Dorsolateral prefrontal cortex (tissue), 122 donors: ENCODE measurements at places on chromosomes 2 and 18.

- DNase-seq = no peak
Measured at GRCh38 chr2:67851956-67852824, 210.6 kb downstream of the C1D start.

- DNase-seq = no peak
Measured at GRCh38 chr18:12236934-12237832, 17.0 kb upstream of the CIDEA start.

DNA sequence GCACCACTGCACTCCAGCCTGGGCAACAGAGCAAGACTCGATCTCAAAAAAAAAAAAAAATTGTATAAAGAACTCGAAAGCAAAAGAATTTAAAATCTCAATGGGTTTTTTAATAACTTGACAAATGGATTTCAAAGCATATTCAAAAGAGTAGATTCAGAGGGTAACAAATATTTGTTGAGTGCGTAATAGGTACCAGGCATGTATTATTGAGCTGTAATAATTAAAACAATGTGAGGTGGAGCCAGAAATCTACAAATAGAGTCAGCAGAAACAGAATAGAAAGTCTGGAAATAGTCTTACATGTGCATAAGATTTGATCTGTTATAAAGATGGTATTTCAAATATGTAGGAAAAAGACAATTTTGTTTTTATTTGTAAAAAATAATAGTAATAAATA is 19.1 kb upstream of the RAB11FIP5 start:
- no peak for DNase-seq

GRCh38 chr2:85019121-85019520 is 48.2 kb downstream of the KCMF1 start:
- DNase-seq = no peak

GRCh38 chr2:18834341-18834740 is 245.0 kb upstream of the NT5C1B start:
- DNase-seq = no peak

DNA sequence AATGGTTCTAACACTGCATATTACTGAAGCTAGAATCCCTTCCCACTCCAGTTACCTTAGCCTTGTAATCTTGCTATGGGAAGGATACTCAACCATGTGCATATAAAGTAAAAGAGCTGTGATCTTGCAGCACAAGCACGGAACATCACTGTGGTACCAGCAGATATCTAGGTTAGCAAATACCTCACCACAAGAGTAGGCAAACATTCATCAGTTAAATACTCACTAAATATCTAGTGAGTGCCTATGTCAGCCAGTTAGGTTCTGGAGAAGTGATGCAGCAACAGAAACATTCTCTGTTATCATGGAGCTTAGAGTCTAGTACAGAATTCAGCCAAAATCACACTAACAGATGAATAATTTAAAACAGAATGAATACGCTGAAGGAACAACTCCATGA is 349.6 kb upstream of the UBE2E3 start:
- DNase-seq = no peak

GRCh38 chr2:10343658-10344057 is 41.0 kb downstream of the HPCAL1 start:
- DNase-seq = no peak

DNA sequence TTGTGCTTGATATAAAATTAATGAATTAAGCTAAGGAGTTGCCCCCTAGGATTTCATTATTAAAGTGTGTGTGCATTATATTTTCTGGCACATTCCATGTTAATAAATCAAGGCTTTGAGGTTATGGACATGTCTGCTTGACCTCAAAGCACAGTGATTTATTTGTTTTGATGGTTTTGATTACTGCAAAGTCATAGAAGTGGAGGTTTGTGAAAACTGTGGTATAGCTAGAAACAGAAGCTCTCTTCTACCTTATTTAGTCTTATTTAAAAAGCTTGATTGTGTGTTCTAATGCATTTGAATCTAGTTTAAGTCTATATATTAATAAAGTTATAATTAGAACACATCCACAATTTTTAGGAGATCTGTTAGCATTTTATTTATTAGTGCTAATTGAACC is 32.2 kb downstream of the DOK6 start:
- no peak for DNase-seq

DNA sequence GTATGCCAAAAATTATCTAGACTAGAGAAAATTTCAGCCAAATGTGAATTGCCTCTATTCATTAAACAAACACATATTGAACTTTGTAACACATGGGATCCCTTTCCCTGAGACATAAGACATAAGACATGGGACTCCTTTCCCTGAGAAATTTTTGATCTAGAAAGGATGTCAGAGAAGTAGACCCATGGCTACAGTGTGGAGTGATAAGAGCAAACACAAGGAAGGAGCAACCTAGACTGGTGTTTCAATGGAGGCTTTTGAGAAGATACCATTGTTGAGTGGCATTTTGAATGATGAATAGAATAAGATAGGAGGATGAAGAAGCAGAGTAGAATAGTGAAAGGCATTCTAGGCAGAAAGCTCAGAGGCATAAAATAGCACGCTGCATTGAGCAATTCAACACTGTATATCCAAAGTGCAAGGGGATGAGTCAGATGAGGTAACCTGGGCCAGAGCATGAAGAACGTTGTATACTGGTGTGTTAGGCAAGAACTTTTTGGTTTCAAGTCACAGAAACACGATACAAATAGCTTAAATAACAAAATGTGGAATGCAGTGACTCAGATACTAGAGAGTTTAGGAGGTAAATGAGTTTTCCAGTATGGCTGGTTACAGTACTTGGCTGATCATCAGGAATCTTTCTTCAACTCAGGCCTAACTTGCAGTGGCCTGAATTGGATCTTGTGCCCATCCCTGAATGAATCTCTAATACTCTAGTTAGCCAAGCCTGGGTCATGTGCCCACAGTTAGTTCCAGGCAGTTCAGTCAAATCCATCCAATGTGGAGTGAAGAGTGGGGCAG is 129.8 kb upstream of the TANK start:
- DNase-seq = no peak

- DNase-seq = no peak
Measured at GRCh38 chr2:239311132-239312040, 89.4 kb downstream of the HDAC4 start.

- no peak for DNase-seq
Measured at GRCh38 chr2:209321076-209321475, 102.8 kb upstream of the MAP2 start.

- no peak for DNase-seq
Measured at GRCh38 chr2:29074411-29074810, at the start of gene PCARE. PCARE (minus strand) TSS chr2:29074523; CDS start chr2:29074261, 262 bp downstream.
